Activated T-helper 17 cell treated with anti-CD3 and anti-CD28 coated beads, Interleukin-2, amount 50 U/mL, for 72 hours (primary cell): ENCODE measurements at places on chromosomes 3 and 15.
A peak's percentile ranks its signal among the peaks of the same experiment; 100 is the strongest.

GRCh38 chr3:49415931-49416601 lies 3.8 kb downstream of the TCTA start:
- ATAC-seq = peak; percentile 33

DNA sequence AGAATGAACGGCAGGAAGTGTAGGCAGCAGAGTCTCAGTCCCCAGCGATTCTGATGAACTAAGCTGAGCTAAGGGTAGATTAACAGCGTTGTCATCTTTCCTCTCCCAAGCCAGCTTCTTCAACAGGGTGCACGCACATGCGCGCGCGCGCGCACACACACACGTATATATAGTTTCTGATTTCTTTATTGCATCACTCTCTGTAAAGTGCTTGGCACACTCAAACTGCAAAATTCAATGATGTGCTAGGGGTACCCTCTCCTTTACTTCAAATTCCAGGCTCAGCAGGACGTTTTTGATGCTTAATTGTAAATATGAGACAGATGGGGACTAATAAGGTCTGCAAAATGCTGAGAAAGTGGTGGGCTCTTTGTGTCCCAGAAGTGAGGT lies 26.1 kb upstream of the VPS8 start:
- no peak for ATAC-seq

DNA sequence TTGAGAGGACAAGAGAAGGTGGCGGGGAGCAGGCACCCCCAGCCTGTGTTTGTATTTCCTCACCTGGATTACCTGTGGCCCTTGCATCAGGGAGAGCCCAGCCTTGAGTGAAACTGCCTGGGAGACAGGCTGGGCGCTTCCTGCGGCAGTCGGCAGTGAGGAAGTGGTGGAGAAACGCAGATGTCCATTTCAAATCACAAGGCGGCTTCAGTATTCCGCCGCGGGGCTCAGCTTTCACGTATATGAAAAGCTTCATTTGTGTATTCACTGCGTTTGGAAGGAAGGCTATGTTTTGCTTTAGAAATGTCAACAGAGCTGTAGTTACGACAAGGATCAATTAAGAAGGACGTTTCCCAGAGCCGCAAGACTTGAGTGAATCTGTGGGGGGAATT lies 167.4 kb upstream of the CTDSPL start:
- ATAC-seq = no peak

DNA sequence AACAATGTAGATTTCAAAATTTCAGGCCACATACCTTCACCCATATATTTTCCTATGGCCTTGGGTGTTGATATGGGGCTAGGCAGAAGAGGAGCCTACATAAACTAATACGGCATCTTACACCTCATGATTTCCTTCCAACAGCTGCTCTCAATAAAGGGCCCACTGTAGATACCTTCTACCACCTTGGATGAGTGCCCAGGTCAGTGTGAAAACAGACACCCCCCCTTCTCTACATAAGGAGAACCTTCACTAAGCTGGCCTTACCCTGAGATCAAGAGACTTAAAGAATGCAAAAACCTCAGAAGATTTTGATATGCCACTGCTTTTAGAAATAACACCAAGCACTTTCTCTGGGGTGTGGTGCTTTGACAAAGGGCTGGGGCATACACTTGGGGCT lies 42.7 kb downstream of the SH3BP5 start:
- no peak for ATAC-seq

DNA sequence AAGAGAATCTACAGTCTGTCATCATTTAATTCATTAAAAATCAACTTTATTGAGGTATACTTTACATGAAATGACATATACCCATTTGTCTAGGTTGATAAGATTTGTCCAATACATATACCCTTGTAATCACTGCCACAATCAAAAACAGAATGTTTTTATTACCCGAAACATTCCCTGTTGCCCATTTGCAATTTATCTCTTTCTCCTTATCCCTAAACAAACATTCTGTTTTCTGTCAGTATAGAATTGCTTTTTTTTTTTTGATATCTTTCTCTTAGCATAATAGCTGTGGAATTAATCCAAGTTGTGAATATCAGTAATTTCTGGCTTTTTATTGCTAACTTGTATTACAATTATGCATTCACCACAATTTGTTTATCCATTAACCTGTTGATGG lies 4.3 kb upstream of the CNTN6 start:
- ATAC-seq = no peak

DNA sequence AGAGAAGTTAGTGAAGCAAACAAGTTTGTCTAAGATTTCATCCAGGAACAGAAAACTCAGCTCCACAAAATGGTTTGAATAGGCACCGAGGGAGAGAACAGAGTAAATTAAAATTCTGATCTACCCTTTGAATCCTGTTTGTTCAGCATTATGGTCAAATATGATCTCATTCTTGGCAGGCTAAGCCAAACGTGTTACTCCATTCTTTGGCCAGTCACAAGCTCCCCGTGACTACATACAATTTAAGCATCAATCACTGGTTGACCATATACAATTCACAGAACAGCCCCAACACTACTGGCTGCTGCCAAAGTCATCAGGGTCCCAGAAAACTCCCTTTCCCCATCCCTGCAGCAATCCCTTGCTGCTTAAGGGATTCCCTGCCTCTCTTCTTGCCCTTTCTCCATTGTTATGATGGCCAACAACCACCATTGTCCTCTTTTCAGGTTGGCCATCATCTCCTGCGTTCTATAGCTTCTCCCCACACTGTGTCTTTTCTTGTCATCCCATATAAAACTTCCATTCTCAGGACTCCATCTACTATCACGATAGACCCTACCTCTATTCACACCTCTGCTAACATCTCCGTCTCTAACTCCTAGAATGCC lies 46.3 kb downstream of the GOLIM4 start:
- ATAC-seq = no peak
